ENCODE measurements at places on chromosomes 3 and 15.

GRCh38 chr3:27720899-27721716 is 1.0 kb downstream of the EOMES start:
- no peak for DNase-seq

DNA sequence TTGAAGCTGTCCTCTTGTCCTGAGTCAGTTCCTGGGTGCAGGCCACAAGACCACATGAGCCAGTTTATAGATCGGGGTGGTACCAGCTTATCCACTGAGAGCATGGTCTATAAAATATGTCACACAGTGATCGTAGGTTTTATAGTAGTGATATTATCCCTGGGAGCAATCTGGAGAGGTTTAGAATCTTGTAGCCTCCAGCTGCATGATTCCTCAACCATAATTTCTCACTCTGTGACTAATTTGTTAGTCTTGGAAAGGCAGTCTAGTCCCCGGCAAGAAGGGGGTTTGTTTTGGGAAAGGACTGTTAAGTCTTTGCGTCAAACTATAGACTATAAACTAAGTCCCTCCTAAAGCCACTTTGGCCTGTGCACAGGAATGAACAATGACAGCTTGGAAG is 693.0 kb upstream of the CADM2 start:
- DNase-seq, result no peak

DNA sequence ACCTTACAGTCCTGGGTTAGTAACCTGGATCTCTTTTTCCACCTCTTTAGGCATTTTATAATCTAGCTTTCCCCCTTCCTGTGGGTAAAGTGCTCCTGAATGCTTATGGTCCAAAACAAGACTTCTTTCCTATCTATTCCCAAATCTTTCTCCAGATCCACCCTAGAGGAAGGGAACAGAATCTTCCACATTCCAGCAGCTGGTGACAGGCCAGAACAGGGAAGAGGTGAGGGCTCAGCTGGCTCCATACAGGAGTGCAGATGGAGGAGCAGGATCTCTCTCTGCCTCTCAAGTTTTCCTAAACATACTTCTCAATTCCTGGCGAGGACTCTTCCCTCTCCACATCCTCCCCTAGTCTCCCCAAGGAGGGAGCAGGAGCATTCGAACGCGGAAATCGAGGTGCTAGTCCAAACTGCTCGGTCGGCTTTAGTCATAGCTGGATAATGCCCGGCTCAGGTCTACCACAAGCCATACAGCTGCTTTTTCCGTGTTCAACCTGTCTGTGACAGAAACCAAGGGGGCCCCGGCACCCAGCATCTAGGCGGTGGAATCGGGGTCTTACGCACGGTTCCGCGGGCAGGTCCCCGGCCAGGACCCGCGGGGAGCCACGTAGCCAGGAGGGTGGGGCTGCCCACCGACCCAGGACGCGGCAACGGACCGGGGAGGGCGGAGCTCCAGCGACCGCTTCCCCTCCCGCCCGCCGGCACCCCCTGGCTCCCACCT is 4.0 kb downstream of the RASSF1 start:
- DNase-seq, result no peak

GRCh38 chr15:89329329-89330084 is 5.1 kb downstream of the POLG start:
- DNase-seq, result no peak

DNA sequence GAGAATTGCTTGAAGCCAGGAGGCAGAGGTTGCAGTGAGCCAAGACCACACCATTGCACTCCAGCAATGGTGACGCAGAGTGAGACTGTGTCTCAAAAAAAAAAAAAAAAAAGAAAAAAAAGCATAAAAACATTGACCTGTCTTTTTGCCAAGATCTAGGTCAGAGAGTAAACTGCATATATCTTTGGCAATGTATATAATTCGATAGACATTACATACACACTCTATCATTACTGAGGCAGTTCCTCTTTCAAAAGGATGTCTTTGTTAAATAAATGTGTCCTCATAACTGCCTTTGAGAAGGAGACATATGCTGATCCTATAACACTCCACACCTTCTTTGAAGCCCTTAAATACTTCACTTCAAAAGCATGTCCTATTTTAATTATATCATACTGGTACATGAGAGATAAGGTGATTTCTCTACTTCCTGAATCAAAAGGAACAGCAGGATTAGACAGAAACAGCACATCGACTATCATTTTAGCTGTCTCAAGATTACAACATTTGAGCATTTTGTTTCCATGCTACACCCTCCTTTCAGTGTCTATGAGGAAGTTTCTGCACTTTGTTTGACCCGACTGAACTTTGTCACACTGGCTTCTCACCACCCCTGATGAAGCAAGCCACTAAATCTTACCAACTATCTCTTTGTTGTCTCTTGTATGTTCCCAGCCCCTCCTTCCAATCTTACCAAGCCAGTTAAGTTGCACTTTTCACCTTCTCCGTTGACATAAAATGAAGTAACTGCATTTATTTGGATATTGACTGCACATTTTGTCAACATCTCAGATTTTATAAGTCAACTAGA is 335.8 kb downstream of the MECOM start:
- DNase-seq, result no peak

GRCh38 chr3:60053526-60054265 is 1003.9 kb upstream of the CFAP20DC start:
- peak; percentile 9 for DNase-seq

GRCh38 chr3:97932387-97932801 is 39.8 kb downstream of the RIOX2 start:
- DNase-seq, result no peak
